ENCODE measurements at places on chromosomes 2 and 18. TPM values are rescaled to one million over a fixed set of nuclear protein-coding genes. Genes with fewer than 3 reads are reported as not detected.
A peak's percentile ranks its signal among the peaks of the same experiment; 100 is the strongest.

GRCh38 chr2:204625135-204625534 lies 79.9 kb downstream of the PARD3B start:
- H3K4me1 ChIP-seq: no peaks in the 10 kb centered on the region
- no peak overlapping the region for H3K4me3 ChIP-seq
- H3K27ac ChIP-seq: no peak overlapping the region
- H3K36me3 ChIP-seq: no peaks in the 10 kb centered on the region

The ANO7 gene
- 0.91 TPM for polyA plus RNA-seq

DNA sequence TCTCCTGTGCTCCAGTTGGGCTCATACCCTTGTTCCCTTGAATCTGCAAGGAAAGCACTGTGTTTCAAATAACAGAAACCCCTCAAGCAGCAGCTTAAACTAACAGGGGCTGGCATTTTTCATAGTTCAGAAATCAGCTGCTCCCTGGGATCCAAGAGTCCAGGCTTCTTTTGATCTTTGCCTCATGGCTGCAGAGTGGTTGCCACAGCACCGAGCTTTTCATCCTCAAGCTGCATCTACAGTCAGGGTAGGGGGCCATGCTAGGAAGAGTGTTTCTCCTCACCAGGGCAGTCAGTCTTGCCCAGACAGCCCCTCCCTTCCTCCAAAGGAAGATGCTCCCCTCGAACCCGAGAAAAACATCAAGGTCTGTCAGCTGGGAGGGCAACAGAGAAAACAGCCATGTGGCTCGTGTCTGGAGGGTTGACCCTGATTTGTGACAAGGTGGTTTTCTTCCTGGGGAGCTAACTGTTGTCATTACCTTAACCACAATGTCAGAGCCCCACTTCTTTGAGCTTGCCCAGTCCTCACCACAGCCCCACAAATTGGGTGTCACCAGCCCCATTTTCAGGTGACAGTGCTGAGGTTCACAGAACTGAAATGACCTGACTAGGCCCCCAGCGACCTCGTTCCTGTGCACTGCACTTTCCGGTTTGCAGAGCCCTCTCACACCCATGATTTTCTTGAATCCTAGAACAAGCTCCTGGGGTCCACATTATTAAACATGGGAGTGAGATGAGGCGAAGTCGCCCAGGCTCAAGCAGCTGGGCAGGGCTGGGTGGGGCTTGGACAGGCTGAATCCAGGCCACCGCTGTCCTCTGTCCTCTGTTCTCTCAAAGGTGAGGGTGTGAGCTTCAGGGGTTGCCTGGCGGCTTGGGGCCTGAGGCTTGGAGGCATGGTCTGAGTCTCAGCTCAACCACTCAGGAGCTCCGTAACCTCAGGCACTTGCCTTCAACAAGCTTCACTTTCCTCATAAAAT lies 21.9 kb downstream of the ATOH8 start:
- H3K4me3 ChIP-seq: no peak overlapping the region
- no peaks in the 10 kb centered on the region for H3K27me3 ChIP-seq
- DNase-seq: no peak
- H3K27ac ChIP-seq: peak overlapping the region; percentile 85

The IGFBP5 gene
- 108 TPM for polyA plus RNA-seq

DNA sequence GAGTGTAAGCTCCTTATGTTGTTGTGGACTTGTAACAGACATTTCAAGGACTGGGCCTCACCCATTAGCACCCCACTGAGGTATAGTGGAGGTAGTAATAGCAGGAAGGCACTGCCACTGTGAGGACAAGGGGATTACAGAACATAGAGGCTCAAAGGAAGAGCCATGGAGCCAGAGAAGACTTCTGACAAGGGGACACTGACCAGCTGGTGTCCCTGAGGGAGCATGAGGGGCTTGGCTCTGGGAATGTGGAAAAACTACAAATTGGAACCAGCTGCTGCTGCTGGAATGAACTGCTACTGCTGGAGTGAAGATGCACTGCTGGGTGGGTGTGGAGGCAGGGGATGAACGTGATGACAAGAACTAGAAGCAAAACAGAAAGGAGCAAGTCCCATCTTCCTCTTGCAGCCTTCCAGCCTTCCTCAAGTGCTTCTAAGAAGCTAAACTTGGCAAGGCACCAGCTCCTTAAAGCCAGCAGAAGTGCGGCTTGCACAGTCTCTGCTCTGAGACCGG lies 167.3 kb upstream of the NOSTRIN start:
- H3K36me3 ChIP-seq: no peaks in the 10 kb centered on the region
- no peak overlapping the region for H3K4me3 ChIP-seq
- peak overlapping the region; percentile 90 for H3K27ac ChIP-seq
- peak; percentile 73 for DNase-seq
- H3K27me3 ChIP-seq: no peaks in the 10 kb centered on the region

- H3K27ac ChIP-seq: no peak overlapping the region
- H3K4me3 ChIP-seq: no peak overlapping the region
- H3K36me3 ChIP-seq: no peaks in the 10 kb centered on the region
- no peaks in the 10 kb centered on the region for H3K27me3 ChIP-seq
- DNase-seq: no peak
Measured at GRCh38 chr2:1257334-1257733, 155.9 kb upstream of the TPO start.

The IL1RN gene
- polyA plus RNA-seq: 0.34 TPM

DNA sequence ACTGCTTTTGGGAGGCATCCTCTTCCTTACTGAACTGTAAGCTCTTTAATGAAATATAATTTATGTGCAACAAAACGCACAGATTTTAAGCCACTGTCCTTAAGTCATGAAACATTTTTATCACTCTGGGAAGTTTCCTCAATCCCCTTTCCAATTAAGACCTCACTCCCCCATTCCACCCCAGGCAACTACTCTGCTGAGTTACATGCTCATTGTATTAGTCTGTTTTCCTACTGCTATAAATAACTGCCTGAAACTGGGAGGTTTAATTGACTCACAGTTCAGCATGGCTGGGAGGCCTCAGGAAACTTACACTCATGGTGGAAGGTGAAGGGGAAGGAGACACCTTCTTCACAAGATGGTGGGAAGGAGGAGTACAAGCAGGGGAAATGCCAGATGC lies 46.5 kb upstream of the KCNE4 start:
- no peaks in the 10 kb centered on the region for H3K27me3 ChIP-seq
- H3K36me3 ChIP-seq: no peaks in the 10 kb centered on the region
- H3K4me1 ChIP-seq: no peaks in the 10 kb centered on the region
- no peak overlapping the region for H3K4me3 ChIP-seq

GRCh38 chr2:127012868-127013267 lies 94.1 kb downstream of the BIN1 start:
- H3K4me1 ChIP-seq: no peaks in the 10 kb centered on the region
- H3K27ac ChIP-seq: no peak overlapping the region
- no peaks in the 10 kb centered on the region for H3K36me3 ChIP-seq
- no peak for DNase-seq
- H3K27me3 ChIP-seq: peaks cover 10% of the 10 kb centered on the region
- H3K4me3 ChIP-seq: no peak overlapping the region

The ASIC4 gene
- polyA plus RNA-seq: 0.03 TPM

GRCh38 chr2:16322308-16323125 lies 343.1 kb downstream of the CYRIA start:
- no peak overlapping the region for H3K4me3 ChIP-seq
- DNase-seq: no peak
- no peak overlapping the region for H3K27ac ChIP-seq
- H3K4me1 ChIP-seq: no peaks in the 10 kb centered on the region
- H3K36me3 ChIP-seq: no peaks in the 10 kb centered on the region

GRCh38 chr18:49619801-49620200 lies 57.9 kb downstream of the LIPG start:
- no peak for DNase-seq
- H3K4me3 ChIP-seq: no peak overlapping the region
- peaks cover 5% of the 10 kb centered on the region for H3K4me1 ChIP-seq
- no peaks in the 10 kb centered on the region for H3K27me3 ChIP-seq
- no peaks in the 10 kb centered on the region for H3K36me3 ChIP-seq

The WDPCP gene
- 3.2 TPM for polyA plus RNA-seq

DNA sequence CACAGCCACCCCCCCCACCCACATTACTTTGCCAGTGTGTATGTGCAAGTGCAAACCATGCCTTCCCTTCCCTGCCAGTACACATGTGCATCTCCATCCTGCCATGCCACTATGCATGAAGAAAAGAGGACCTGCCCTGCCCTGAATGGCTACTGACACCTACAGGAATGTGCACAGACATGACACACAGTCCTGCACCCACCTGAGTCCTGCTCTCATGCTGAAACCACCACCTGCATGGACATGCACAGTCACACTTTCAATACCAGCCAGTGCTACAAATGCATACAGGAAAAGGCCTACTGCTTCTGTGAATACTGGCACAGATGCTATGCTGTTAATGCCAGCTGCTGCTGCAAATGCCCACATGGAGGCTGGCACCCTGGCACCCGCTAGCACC lies 334.4 kb upstream of the DLGAP1 start:
- DNase-seq: no peak
- H3K27me3 ChIP-seq: no peaks in the 10 kb centered on the region
- H3K36me3 ChIP-seq: no peaks in the 10 kb centered on the region
- H3K4me1 ChIP-seq: no peaks in the 10 kb centered on the region
- H3K27ac ChIP-seq: no peak overlapping the region
- no peak overlapping the region for H3K4me3 ChIP-seq

GRCh38 chr18:55981712-55982475 lies 393.9 kb upstream of the TCF4 start:
- no peak overlapping the region for H3K4me3 ChIP-seq
- no peak for DNase-seq
- H3K36me3 ChIP-seq: no peaks in the 10 kb centered on the region
- H3K27ac ChIP-seq: peak overlapping the region; percentile 75
- H3K27me3 ChIP-seq: no peaks in the 10 kb centered on the region

DNA sequence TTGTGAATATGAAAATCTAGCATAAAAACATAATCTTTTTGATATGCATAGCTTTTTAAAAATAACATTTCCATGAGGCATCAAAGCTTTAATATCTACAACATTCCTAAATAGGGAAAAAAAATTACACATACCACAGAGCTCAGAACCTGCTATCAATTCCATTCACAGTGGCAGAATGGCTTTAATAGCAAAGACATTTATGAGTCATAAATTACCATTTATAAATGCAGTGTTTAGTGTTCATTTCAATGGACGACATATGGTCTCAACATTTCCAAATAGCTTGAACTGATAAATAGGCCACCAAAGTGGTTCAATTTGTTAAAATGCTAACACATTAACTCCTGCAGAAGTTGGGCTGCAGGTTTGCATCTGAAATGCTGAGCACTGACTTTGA lies 600.6 kb upstream of the SETBP1 start:
- H3K4me1 ChIP-seq: peaks cover 4% of the 10 kb centered on the region
- H3K27me3 ChIP-seq: no peaks in the 10 kb centered on the region
- no peaks in the 10 kb centered on the region for H3K36me3 ChIP-seq
- H3K27ac ChIP-seq: no peak overlapping the region
- no peak overlapping the region for H3K4me3 ChIP-seq

DNA sequence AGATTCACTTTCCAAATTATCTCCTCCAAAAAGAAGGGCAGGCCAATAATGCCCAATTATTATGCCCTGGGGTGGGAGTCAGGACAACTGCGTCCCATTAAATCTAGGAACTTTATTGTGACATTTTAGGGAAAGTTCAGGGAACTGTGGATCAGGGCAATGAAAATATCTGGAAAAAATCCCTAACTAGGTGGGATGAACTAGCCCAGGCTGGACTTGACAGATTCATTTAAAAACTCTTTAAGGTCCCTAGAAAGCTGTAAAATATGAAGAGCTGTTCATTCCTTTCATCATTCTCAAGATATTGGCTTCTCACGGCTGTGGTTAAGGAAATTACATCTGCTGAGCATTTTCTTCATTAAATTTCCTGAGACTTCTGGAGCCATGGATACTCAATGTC lies 8.2 kb downstream of the CREG2 start:
- no peaks in the 10 kb centered on the region for H3K36me3 ChIP-seq
- no peak overlapping the region for H3K4me3 ChIP-seq
- H3K27ac ChIP-seq: no peak overlapping the region
- H3K27me3 ChIP-seq: no peaks in the 10 kb centered on the region

DNA sequence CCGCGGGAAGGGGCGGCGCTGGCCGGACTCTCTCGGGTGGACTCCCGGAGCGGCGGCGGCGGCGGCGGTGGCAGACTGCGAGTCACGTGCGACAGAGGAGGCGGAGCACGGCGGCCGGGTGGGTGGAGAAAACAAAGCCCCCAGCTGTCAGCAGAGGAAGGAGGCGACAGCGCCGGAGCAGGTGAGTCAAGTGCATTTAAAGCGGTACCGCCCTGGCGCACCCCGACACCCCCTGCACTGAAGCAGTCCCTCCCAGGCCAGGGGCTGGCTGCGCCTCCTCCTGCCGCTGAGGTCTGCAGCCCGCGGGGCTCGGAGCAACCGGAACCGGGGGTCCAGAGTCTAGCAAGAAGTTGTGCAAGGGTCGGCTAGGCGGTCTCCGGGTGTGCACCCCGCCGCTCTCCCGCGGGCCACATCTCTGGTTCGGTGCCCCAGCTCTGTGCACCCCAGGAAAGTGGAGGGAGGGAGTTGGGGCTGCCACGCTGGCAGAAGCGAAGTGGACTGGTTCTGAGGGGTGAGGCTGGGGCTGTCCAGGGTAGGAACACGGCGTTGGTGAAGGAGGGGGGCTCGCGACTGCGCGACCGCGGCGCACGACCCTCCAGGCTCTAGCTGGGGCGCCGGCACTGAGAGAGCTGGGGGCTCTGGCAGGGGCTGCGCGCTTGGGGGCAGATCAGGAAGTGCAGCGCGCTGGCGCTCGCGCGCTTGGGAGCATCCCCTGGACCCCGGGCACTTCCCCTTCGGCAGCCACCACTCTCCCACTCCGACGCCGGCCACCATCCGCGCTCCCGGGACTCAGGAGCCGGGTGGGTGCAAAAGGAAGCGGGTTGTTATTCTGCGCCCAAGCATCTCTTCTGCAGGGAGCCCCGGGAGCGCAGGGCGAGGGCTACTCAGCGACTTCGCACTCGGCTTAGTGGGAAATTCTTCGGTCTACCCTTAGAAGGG lies 64.0 kb upstream of the MAPRE2 start:
- H3K4me1 ChIP-seq: peaks cover 5% of the 10 kb centered on the region
- peak overlapping the region; percentile 56 for H3K27ac ChIP-seq

DNA sequence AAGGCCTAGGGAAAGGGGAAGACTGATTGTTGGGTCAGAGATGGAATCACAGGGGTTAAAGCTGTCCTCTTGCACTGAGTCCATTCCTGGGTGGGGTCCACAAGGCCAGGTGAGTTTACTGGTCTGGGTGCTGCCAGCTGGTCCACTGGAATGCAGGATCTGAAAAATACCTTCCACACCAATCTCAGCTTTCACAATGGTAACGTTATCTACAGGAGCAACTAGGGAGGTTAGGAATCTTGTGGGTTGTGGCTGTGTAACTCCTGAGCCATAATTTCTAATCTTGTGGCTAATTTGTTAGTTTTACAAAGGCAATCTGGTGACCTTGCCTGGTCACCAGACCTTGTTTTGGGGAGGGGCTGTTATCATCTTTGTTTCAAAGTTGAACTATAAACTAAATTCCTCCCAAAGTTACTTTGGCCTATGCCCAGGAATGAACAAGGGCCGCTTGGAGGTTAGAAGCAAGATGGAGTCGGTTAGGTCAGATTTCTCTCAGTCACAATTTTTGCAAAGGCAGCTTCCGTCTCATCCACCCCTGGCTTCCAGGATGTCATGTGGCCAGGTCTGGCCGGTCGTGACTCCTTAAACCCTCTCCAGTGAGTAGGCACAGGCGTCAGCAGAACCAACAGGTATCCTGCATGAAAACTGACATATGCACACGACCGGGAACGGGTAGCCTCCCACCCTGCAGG lies 123.3 kb upstream of the SH3BP4 start:
- no peaks in the 10 kb centered on the region for H3K4me1 ChIP-seq
- no peak for DNase-seq
- no peak overlapping the region for H3K4me3 ChIP-seq
- H3K36me3 ChIP-seq: no peaks in the 10 kb centered on the region
